Pons (tissue), 1 donor: ENCODE measurements at places on chromosomes 16 and 17.

- peak; percentile 89 for DNase-seq
Measured at GRCh38 chr16:82509691-82510430, 116.9 kb upstream of the CDH13 start.

DNA sequence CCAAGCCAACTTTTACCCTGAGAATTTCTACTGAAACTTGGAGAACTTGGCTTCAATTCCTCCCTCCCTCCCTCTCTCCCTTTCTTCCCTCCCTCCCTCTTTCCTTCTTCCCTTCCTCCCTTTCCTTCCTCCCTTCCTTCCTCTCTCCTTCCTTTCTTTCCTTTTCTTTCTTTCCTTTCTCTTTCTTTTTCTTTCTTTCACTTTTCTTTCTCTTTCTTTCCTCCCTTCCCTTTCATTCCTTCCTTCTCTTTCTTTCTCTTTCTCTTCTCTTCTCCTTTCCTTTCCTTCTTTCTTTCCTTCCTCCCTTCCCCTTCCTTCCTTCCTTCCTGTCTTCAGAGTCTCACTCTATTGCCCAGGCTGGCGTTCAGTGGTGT, 268.1 kb upstream of the SDK2 start:
- no peak for DNase-seq

GRCh38 chr17:19753051-19753509, 5.0 kb upstream of the ALDH3A1 start:
- peak; percentile 60 for DNase-seq

DNA sequence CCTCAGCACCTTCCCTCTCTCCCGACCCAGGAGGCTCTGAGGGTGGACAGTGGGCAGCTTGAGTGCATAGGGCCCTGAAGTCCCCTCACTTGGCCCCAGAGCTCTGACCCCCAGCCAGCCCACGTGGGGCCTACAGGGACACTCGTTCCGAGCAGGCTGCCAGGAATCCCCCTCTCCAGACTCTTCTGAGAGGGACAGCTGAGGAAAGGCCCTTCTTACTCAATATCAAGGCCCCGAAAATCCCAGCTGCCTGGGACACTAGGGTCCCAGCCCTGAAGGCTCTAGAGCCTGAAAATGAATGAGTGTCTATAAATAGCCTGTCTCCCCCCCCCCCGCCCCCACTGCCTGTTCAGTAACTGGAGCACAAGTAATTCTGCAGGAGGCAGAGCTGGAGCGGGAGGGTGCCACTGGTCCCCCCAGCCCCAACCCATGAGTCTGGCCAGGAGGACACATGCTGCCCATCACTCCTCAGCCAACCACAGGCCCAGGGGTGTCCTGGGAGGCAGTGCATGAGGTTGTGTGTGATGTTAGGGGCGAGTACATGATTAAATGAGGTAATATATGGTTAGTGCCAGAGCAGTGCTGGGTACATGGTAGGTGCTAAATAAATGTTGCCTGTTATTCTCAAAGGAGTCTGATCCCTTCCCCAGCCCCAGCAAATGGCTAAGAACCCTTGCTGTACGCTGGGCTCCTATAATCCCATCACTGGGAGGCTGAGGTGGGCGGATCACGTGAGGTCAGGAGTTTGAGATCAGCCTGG, 11.6 kb downstream of the ADAM11 start:
- DNase-seq: no peak

- no peak for DNase-seq
Measured at GRCh38 chr16:77877712-77878347, 89.5 kb downstream of the VAT1L start.

DNA sequence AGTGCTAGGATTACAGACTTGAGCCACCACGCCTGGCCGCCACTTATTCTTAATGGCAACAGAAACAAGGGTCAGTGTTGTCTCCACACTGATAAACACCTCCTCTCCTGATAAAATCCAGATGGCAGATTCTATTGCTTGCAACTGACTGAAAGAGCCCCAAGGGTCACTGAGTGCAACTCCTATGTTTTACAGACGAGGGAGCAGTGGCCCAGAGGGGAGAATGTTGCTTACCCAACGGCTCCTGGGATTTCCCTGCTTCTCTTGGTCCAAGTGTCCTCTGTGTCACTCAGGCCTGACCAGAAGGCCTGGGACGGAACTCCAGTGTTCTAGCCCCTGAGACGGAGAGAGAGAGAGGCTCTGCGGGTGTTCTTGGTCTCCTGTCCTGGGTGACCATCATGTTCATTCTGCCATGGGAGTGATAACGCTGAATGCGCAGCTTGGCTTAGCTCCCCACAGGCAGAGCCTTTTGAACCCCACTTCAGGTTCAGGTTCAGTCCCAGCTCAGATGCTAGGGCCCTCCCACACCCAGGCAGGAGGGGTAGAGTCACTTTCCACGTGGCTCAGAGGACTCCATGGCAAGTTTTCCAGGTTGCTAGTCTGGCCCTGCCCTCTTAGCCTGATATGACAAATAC, 77.3 kb upstream of the NLRP1 start:
- no peak for DNase-seq

GRCh38 chr16:88936008-88936555, 40.9 kb downstream of the CBFA2T3 start:
- no peak for DNase-seq

DNA sequence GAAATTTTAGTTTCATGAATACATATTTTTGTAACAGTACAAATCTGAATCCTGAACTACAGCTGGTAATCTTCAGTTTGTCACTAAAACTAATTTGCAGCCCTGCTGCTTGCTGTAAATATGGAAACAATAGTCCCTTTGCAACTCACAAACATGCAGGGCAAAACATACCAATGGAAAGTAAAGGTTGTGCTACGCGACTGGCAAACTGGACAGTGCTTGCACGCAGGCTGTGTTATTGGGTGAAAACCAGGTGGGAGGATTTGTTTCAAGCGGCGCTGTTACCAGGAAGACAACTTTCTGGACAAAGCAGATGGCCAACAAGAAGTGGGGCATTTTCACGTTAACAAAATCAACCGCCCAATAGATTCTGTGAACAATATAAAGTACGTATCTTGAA, 93.5 kb downstream of the CDYL2 start:
- DNase-seq: no peak

- DNase-seq: peak; percentile 61
Measured at GRCh38 chr17:43719578-43719977, 39.0 kb downstream of the SOST start.

DNA sequence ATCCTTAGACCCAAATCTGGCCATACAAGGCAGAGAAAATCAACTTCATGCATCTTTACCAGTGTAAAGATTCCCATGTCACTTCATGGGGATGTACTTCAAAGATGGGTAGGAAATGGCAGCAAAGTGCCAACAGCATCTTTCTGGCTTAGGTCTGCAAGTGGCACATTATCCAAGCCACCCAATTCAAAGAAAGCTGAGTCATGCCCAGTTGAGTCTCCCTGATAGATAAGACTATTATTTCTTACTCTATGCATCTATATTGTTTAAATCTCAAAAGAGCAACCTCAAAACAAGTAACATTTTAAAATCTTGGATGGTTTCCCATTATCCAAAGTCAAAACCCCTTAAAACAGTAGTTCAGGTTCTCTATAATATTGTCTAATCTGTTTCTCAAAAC, 61.2 kb upstream of the HSBP1 start:
- no peak for DNase-seq
